MCF 10A (cell line): ENCODE measurements at places on chromosomes 5 and 9. TPM values are rescaled to one million over a fixed set of nuclear protein-coding genes. Genes with fewer than 3 reads are reported as not detected.
A peak's percentile ranks its signal among the peaks of the same experiment; 100 is the strongest.

Gene PCAT7
- total RNA-seq, result not detected in 2 replicates

GRCh38 chr5:112210430-112211005, 208.6 kb downstream of the EPB41L4A start:
- H3K4me3 ChIP-seq, result no peak overlapping the region
- peaks cover 9% of the 10 kb centered on the region for H3K36me3 ChIP-seq
- DNase-seq, result peak; percentile 63
- no peaks in the 10 kb centered on the region for H3K27me3 ChIP-seq
- peaks cover 6% of the 10 kb centered on the region for H3K4me1 ChIP-seq

GRCh38 chr5:168612996-168613395, 33.8 kb upstream of the PANK3 start:
- H3K27ac ChIP-seq, result no peak overlapping the region
- no peaks in the 10 kb centered on the region for H3K36me3 ChIP-seq
- no peak overlapping the region for H3K4me3 ChIP-seq
- no peak for DNase-seq

DNA sequence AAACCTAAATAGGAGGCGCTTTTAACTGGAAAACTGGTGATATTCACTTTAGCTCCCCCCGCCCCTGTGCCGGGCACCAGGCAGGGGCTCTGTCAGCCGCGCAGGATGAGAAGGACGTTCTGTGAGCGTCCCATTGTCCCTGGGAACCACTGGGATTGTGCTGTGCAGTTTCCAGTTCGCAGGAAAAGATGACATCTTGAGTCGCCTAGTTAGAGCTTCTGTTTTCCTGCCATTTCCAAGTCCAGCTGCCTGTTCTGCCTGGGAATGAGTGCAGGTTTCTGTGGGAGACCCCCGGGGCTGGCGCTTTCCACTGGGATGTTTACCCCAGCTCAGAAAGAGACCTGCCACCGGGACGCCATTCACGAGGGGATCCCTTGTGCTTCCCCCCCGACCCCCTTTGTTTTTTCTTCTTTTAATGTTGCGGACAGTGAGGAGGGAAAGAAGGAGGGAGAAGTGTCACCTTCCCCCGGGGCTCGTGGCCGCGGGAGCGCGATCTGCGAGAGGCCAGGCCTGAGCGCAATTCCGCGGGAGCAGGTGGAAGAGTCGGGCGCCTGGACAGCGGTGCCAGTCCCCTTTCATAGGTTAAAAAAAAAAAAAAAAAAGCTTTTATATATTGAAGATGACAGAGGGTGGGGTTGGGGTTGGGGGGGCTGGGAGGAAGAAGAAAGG, 121.5 kb downstream of the RMI1 start:
- H3K27me3 ChIP-seq, result no peaks in the 10 kb centered on the region
- H3K27ac ChIP-seq, result no peak overlapping the region
- H3K4me1 ChIP-seq, result no peaks in the 10 kb centered on the region
- H3K4me3 ChIP-seq, result no peak overlapping the region

DNA sequence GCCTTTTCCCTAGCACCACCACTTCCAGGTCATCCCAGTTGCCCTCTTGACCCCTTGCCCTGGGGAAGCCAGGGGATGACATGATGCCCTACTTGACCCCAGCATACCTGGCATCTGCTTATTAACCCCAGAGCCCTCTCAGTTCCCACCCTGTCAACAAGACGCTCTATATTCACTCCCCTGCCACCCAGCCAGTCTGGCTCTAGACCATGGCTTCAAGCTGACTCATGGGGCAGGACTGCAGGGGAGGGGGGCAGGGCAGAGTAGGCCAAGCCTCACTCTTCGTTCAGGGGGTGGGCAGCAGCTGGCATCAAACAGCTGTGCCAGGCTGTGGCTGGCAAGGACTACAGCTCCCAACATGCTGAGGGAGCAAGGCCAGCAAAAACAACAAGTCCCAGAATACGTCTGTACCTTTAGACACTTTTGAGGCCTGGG, 5.3 kb downstream of the ATOSB start:
- peak; percentile 56 for DNase-seq
- peak overlapping the region; percentile 96 for H3K27ac ChIP-seq
- peak overlapping the region; percentile 87 for H3K4me3 ChIP-seq
- H3K4me1 ChIP-seq, result peaks cover 48% of the 10 kb centered on the region
- H3K27me3 ChIP-seq, result no peaks in the 10 kb centered on the region
- peaks cover 43% of the 10 kb centered on the region for H3K36me3 ChIP-seq

DNA sequence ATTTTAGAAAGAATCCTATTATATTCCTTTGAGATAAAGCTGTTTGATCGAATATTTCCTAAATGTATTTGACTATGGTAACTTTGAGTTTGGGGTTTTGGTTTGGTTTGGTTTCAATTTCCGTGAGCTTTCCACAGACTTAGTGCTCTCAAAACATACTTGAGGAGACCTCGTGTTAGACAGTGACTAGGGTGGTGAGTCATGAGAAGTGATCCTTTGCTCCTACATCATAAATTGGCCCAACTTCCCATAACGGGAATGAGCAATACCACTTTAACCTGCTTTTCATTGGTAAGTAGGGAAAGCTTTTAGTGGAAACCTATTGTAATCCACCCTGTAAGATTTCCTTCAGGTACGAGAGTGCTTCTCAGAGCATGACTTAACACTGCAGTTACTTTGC, 3.8 kb upstream of the RASEF start:
- H3K4me1 ChIP-seq, result peaks cover 26% of the 10 kb centered on the region
- H3K27me3 ChIP-seq, result no peaks in the 10 kb centered on the region
- peak; percentile 85 for DNase-seq
- H3K27ac ChIP-seq, result peak overlapping the region; percentile 80
- H3K36me3 ChIP-seq, result peaks cover 6% of the 10 kb centered on the region
- peak overlapping the region; percentile 53 for H3K4me3 ChIP-seq

Gene SLC12A7
- total RNA-seq, result 6.3 and 8.1 TPM in 2 replicates

- no peaks in the 10 kb centered on the region for H3K27me3 ChIP-seq
- peaks cover 25% of the 10 kb centered on the region for H3K4me1 ChIP-seq
- peak; percentile 82 for DNase-seq
- H3K36me3 ChIP-seq, result peaks cover 58% of the 10 kb centered on the region
- H3K27ac ChIP-seq, result peak overlapping the region; percentile 99
Measured at GRCh38 chr5:141618030-141618803, 583 bp downstream of the DIAPH1 start.

Gene ABO
- total RNA-seq, result not detected in 2 replicates

Gene AIF1L
- 2.6 and 4.1 TPM in 2 replicates for total RNA-seq

GRCh38 chr9:1495282-1496030, 445.3 kb downstream of the DMRT2 start:
- H3K4me1 ChIP-seq, result peaks cover 13% of the 10 kb centered on the region
- no peaks in the 10 kb centered on the region for H3K27me3 ChIP-seq
- no peak for DNase-seq

Gene SPINK4
- total RNA-seq, result not detected in 2 replicates

Gene FBP1
- total RNA-seq, result not detected in 2 replicates

DNA sequence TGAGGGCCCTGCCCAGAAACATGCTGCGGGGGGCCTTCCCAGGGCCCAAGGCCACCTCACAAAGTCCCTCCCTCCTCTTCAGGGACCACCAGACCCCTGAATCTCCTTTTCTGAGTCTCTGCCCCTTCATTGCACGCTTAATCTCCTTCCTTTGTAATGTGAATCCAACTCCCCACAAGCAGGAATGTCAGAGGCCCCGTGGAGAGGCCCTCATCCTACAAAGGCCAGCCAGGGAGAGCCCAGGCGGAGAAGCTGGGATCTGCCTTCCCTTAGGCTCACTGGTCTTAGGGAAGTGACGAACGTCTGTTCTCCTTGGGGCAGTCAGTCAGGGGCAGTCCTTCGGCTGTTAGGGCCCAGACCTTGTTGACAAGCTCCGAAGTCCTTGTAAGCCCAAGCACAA, 2.3 kb downstream of the SMIM33 start:
- H3K4me1 ChIP-seq, result peaks cover 15% of the 10 kb centered on the region
- no peak for DNase-seq
- H3K27me3 ChIP-seq, result no peaks in the 10 kb centered on the region
- no peak overlapping the region for H3K4me3 ChIP-seq
- peaks cover 6% of the 10 kb centered on the region for H3K36me3 ChIP-seq

DNA sequence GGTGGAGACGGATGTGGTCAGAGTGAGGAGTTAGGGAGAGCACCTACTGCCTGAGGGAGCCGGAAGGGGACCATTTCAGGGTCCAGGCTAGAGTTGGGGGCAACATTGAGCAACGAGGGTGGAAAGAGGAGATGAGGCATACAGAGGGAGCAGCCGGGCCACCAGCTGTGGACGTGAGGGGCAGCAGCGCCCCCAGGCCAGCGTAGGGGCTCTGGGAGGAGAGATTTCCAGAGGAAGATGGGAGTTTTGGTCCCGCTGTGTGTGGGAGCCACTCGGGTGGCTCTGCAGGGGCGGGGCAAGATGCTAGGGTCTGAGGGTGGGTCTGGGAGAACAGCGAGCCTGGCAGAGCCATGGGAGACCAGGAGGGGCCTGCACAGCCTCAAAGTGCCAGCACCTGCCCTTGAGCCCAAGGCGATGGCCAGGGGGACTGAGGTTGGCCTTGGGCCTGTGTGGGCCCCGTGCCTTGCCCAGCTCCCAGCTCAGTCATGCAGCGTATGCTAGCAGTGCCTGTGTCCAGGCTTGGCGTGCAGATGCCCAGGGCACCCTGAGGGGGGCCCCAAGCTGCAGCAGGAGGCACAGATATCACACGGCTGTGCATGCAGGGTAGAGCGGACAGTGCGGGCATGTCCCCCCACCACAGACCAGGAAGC, 80.5 kb upstream of the PPP1R26 start:
- H3K4me3 ChIP-seq, result no peak overlapping the region
- no peak overlapping the region for H3K27ac ChIP-seq
- DNase-seq, result no peak
- no peaks in the 10 kb centered on the region for H3K4me1 ChIP-seq
- no peaks in the 10 kb centered on the region for H3K36me3 ChIP-seq
- H3K27me3 ChIP-seq, result peaks cover 19% of the 10 kb centered on the region

DNA sequence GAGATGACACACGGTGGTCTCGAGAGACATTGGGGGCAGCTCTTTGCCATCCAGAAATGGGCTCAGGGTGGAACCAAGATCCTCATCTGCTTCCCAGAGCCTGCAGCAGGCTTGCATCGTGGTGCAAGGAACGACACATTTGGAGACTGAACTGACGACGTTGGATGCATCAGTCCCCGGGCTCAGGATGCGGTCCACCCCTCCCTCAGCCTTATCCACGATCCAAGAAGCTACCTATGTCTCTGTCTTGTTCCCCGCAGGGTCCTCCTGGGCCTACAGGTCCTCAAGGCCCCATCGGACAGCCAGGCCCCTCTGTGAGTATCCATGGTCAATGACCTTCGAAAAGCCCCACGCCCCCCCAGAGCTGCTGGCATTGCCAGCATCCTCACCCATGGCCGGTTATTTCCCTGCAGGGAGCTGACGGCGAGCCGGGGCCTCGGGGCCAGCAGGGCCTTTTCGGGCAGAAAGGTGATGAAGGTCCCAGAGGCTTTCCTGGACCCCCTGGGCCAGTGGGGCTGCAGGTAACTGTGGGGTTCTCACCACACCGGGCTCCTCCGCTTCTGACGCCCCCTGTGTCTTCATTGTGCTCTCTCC, 69.4 kb upstream of the FCN2 start:
- H3K4me1 ChIP-seq, result no peaks in the 10 kb centered on the region
- no peaks in the 10 kb centered on the region for H3K36me3 ChIP-seq
- DNase-seq, result no peak
- H3K27ac ChIP-seq, result no peak overlapping the region

Gene SPATA31C1
- not detected in 2 replicates for total RNA-seq

Gene GZMA
- not detected in 2 replicates for total RNA-seq

DNA sequence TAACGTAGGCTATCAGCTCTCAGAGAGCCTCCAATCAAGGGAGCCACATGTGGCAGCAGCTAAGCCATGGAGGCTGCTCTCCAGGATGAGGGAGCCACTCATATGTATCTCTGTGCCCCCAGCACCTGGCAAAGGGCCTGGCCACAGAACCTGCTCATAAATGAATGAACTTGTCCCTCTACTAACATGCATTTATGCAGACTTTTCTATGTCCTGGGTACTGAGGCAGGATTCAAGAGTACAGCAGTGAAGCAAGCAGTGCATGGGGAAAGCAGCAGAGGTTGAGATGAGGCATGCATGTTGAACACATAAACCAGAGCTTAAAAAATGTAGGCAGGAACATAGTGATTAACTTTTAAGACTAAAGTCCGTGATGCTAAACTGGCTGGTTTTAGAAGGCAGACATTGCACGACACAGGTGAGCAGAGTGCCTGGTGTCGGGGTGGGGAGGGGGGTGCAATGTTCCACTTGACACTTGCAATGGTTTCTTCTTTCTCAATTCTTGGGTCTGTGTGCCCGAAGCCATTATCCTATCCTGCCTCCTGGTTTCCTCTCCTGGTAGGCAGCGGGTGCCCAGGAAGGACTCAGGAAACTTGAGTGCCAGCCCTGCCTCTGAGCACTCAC, 142.8 kb upstream of the ALDH1B1 start:
- H3K4me3 ChIP-seq, result no peak overlapping the region
- no peak overlapping the region for H3K27ac ChIP-seq
- DNase-seq, result no peak
- H3K36me3 ChIP-seq, result no peaks in the 10 kb centered on the region

Gene EGR1
- 92.3 and 189 TPM in 2 replicates for total RNA-seq

Gene SLC25A2
- total RNA-seq, result 0.37 and 0.79 TPM in 2 replicates

Gene C6
- total RNA-seq, result not detected in 2 replicates

Gene PCDHA10
- total RNA-seq, result 0.15 and 0.16 TPM in 2 replicates

GRCh38 chr9:94600715-94601114, 7.1 kb upstream of the FBP2 start:
- no peak overlapping the region for H3K4me3 ChIP-seq
- no peak overlapping the region for H3K27ac ChIP-seq
- no peaks in the 10 kb centered on the region for H3K36me3 ChIP-seq
- H3K4me1 ChIP-seq, result no peaks in the 10 kb centered on the region
- peaks cover 5% of the 10 kb centered on the region for H3K27me3 ChIP-seq
- no peak for DNase-seq

DNA sequence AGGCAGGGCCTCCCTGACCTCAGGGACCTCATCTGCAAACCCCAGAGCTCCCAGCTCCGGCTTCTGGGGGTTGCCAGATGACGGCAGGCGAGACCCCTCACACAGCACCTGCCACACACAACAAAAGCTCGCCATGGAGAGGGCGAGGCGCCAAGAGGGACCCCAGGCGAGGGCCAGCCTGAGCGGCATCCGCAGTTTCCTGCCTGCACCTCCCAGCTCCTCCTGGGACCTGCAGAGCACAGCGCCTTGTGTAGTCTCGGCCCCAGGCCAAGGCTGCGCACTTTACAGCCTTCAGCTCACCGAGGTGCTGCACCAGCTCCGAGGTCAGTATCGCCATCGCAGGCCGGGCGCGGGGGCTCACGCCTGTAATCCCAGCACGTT, 82.4 kb upstream of the ADAMTS2 start:
- no peak for DNase-seq
- no peak overlapping the region for H3K4me3 ChIP-seq
- no peaks in the 10 kb centered on the region for H3K27me3 ChIP-seq
- H3K27ac ChIP-seq, result no peak overlapping the region
- H3K36me3 ChIP-seq, result no peaks in the 10 kb centered on the region
